ENCODE measurements at places on chromosomes 5 and 9.
A peak's percentile ranks its signal among the peaks of the same experiment; 100 is the strongest.

DNA sequence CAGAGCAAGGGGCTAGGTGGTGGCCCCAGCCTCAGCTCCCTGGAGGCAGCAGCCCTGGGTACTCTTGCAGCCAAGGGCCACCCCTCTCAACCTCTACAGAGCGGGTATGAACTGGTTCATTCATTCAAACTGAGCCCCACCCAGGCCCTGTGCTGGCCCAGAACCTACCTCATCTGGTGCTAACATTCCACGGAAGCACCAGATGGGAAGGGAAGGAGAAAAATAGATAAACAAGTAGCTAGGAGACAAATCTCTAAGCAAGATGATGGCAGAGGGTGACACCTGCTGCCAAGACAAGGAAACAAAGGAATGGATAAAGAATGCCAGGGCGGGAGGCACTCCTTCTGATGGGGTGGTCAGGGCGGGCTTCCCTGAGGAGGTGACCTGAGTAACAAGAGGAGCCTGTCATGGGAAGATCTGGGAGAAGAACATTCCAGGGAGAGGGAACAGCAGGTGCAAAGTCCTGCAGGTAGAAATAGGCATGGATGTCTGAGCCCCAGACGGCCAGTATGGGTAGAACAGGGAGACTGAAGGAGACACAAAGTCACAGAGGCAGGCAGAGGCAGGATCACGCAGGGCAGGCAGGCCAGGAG, 6.1 kb downstream of the ST6GALNAC4 start:
- DNase-seq, result no peak
- no peaks in the 10 kb centered on the region for H3K27me3 ChIP-seq
- H3K36me3 ChIP-seq, result peaks cover 28% of the 10 kb centered on the region
- peak overlapping the region; percentile 18 for H3K27ac ChIP-seq
- H3K4me3 ChIP-seq, result no peak overlapping the region

DNA sequence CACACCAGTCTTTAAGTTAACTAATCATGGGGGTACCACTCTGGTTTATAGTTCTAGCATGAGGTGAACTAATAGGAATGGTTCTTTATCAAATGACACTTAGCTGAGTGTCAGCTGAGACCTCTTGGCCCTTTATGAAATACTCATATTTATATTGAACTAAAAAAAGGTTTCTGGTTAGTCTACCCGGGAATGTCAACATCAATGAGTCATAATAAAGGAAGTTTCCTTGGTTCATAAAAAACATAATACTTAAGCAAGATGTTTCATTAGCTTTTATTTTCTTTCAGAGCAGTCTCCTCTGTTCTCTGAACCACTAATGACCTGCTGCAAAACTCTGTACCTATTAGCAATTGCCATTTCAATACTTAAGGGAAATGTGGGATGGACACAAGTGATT, 13.7 kb downstream of the DAB2 start:
- no peak for DNase-seq
- H3K36me3 ChIP-seq, result no peaks in the 10 kb centered on the region
- H3K27me3 ChIP-seq, result no peaks in the 10 kb centered on the region
- H3K4me3 ChIP-seq, result no peak overlapping the region

GRCh38 chr9:130745210-130745800, 51.7 kb downstream of the EXOSC2 start:
- H3K4me3 ChIP-seq, result no peak overlapping the region
- H3K27me3 ChIP-seq, result no peaks in the 10 kb centered on the region
- no peaks in the 10 kb centered on the region for H3K4me1 ChIP-seq
- H3K27ac ChIP-seq, result no peak overlapping the region

DNA sequence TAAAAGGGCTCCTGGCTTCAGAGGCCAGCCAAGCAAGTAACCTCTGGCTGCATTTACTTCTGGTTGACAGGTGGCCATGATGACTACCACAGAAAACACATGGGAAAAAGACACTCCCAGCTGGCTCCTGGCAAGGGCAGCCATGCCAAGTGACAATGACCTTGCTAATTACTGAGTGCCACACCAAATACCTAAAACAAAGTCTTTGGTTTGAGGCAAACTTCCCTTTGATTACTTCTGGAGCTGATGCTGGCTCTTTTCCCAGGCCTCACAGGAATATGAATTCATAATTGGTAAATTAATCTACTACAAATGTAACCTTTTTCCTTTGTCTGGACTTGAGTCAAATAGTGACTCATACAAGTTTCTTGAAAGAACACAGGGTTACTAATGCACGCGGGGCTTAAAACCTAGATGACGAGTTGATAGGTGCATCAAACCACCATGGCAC, 61.0 kb downstream of the LPAR1 start:
- H3K36me3 ChIP-seq, result no peaks in the 10 kb centered on the region
- DNase-seq, result no peak
- H3K4me3 ChIP-seq, result no peak overlapping the region
- H3K4me1 ChIP-seq, result no peaks in the 10 kb centered on the region
- H3K27me3 ChIP-seq, result no peaks in the 10 kb centered on the region

GRCh38 chr5:1442222-1443145, 2.8 kb downstream of the SLC6A3 start:
- DNase-seq, result no peak
- H3K27me3 ChIP-seq, result peaks cover 7% of the 10 kb centered on the region
- no peaks in the 10 kb centered on the region for H3K36me3 ChIP-seq
- peaks cover 14% of the 10 kb centered on the region for H3K4me1 ChIP-seq
- no peak overlapping the region for H3K4me3 ChIP-seq

- H3K4me1 ChIP-seq, result no peaks in the 10 kb centered on the region
- H3K36me3 ChIP-seq, result no peaks in the 10 kb centered on the region
- H3K4me3 ChIP-seq, result no peak overlapping the region
- DNase-seq, result no peak
Observed at GRCh38 chr9:130940027-130940549, 1.0 kb upstream of the FIBCD1 start.

DNA sequence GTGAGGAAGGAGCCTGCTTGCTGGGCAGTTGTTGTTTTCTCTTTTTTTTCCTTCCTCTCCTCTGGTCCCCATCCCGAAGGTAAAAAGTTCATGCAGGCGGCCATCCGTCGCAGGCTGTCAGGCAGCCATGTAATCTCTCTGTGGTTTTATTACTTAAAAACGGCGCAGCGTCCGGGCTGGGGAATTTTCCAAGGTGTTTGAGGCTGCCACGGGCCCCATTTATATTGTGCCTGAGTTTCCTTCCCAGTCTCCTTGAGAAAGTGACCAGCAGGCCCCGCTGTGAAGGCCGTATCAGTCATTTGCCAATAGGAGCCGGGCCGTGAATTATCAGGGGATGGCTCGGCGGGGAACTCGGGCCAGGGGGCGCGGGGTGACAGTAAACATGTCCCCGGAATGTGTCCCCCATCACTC, 289.7 kb downstream of the PBX3 start:
- no peaks in the 10 kb centered on the region for H3K36me3 ChIP-seq
- H3K27me3 ChIP-seq, result no peaks in the 10 kb centered on the region
- H3K4me1 ChIP-seq, result no peaks in the 10 kb centered on the region
- no peak overlapping the region for H3K4me3 ChIP-seq

- H3K27me3 ChIP-seq, result peaks cover 71% of the 10 kb centered on the region
- no peak overlapping the region for H3K27ac ChIP-seq
- DNase-seq, result no peak
- H3K4me3 ChIP-seq, result no peak overlapping the region
Observed at GRCh38 chr5:138698713-138699112, 54.5 kb upstream of the CTNNA1 start.

GRCh38 chr5:153883854-153884611, 154.7 kb downstream of the FAM114A2 start:
- no peaks in the 10 kb centered on the region for H3K4me1 ChIP-seq
- H3K27me3 ChIP-seq, result no peaks in the 10 kb centered on the region
- H3K36me3 ChIP-seq, result no peaks in the 10 kb centered on the region
- H3K27ac ChIP-seq, result no peak overlapping the region

DNA sequence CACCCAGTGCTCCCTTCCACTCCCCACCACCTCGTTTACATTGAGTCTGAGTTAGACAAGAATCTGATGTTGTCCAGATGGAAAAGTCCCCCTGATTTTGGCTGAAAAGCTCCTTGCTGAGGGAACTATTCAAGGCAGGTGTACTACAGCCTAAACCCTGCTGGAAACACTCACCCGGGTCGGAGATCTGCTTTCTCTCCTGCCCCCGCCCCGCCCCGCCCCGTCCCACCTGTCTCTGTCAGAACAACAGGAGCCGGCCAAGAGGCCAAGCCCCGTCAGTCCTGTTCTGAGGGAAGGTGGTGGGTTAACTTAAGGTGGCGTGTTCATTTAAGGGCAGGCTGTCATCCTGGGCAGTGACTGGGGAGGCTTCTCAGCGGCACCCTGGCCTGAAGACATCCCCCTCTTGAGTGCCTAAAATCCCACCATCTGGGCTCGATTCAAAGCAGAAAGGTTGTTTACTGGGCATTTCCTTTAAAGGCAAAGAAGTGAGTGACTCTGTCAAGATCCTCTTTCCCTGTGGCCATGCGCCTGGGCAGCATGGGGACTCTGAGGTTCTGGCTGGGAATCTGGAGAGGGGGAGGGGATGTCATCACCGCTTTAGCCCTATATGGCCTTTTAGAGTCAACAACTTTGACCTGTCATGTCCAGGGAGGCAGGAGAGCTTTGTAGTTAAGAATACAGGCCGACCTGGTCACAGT, 71.1 kb upstream of the NEURL1B start:
- H3K4me3 ChIP-seq, result no peak overlapping the region
- no peak for DNase-seq
- no peak overlapping the region for H3K27ac ChIP-seq
- no peaks in the 10 kb centered on the region for H3K4me1 ChIP-seq
- H3K27me3 ChIP-seq, result peaks cover 35% of the 10 kb centered on the region

DNA sequence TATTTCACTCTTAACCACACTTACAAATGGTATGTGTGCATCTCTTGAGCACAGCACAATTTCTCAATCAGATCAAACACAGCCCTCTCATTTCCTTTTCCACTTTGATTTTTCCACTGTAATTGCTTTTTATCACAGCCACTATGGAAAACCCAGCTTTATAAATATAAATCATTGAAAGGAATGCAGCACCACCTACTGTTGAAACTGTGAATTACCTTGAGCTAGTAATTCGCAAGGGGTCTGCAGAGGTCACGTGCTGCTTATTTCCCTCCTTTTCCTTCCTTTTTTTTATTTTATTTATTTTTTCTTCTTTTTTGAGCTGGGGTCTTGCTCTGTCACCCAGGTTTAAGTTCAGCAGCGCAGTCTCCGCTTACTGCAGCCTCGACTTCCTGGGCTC, 76.9 kb downstream of the CDH6 start:
- DNase-seq, result no peak
- H3K4me1 ChIP-seq, result no peaks in the 10 kb centered on the region
- no peaks in the 10 kb centered on the region for H3K36me3 ChIP-seq
- H3K27ac ChIP-seq, result no peak overlapping the region
- H3K27me3 ChIP-seq, result no peaks in the 10 kb centered on the region

DNA sequence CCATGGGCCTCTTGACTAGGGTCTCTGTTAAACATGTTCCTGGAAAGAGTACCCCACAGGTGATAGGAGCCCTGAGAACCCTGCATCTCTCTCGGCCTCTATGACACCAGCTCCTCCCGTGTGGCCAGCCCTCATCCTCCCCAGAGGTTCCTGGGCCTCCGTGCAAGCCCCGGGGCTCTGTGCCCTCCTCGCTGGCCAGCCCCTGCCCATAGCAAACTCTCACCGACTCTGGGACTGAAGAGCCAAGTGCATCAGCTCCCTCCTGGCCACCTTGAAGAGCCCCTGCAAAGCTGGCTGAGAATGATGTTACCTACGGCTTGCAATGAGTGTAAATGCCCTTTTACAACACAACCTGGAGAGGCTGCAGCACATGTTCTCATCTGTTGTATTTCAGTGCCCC, 224.4 kb downstream of the ROR2 start:
- DNase-seq, result no peak
- no peaks in the 10 kb centered on the region for H3K36me3 ChIP-seq
- H3K4me3 ChIP-seq, result no peak overlapping the region
- no peak overlapping the region for H3K27ac ChIP-seq
- H3K4me1 ChIP-seq, result no peaks in the 10 kb centered on the region

GRCh38 chr5:127585661-127586060, 63.2 kb upstream of the CTXN3 start:
- H3K36me3 ChIP-seq, result no peaks in the 10 kb centered on the region
- H3K27ac ChIP-seq, result no peak overlapping the region
- H3K4me1 ChIP-seq, result no peaks in the 10 kb centered on the region
- DNase-seq, result no peak
- no peaks in the 10 kb centered on the region for H3K27me3 ChIP-seq
- H3K4me3 ChIP-seq, result no peak overlapping the region

GRCh38 chr5:12861886-12862654, 957.8 kb upstream of the CTNND2 start:
- H3K27ac ChIP-seq, result no peak overlapping the region
- H3K27me3 ChIP-seq, result no peaks in the 10 kb centered on the region
- H3K4me1 ChIP-seq, result no peaks in the 10 kb centered on the region
- H3K4me3 ChIP-seq, result no peak overlapping the region
- no peak for DNase-seq

GRCh38 chr5:124398460-124398859, 348.0 kb downstream of the ZNF608 start:
- no peak for DNase-seq
- no peak overlapping the region for H3K27ac ChIP-seq
- H3K36me3 ChIP-seq, result no peaks in the 10 kb centered on the region

DNA sequence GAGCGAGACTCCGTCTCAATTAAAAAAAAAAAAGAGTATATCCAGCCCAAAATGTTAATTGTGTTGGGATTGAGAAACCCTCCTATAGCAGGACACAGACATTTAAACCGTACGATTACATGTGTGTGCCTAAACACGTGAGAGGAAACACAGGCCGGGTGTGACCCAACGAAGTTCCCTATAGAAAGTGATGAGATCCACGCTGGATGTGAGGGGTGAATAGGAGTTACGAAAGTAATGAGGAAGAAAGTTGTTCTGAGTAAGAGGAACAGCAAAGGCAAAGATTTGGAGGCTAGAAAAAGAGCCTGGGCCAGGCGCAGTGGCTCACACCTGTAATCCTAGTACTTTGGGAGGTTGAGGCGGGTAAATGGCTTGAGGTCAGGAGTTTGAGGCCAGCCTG, 13.6 kb downstream of the NAIF1 start:
- H3K27ac ChIP-seq, result no peak overlapping the region
- no peak for DNase-seq
- no peaks in the 10 kb centered on the region for H3K27me3 ChIP-seq
- no peaks in the 10 kb centered on the region for H3K36me3 ChIP-seq
- no peak overlapping the region for H3K4me3 ChIP-seq

GRCh38 chr9:115116421-115117284, 1.3 kb downstream of the TNC start:
- H3K27me3 ChIP-seq, result peaks cover 23% of the 10 kb centered on the region
- no peak overlapping the region for H3K4me3 ChIP-seq
- H3K27ac ChIP-seq, result no peak overlapping the region
- no peaks in the 10 kb centered on the region for H3K4me1 ChIP-seq

GRCh38 chr9:69951411-69951810, 92.2 kb upstream of the MAMDC2 start:
- no peaks in the 10 kb centered on the region for H3K36me3 ChIP-seq
- H3K4me1 ChIP-seq, result no peaks in the 10 kb centered on the region
- H3K27ac ChIP-seq, result no peak overlapping the region
- H3K27me3 ChIP-seq, result peaks cover 2% of the 10 kb centered on the region
- DNase-seq, result no peak

- H3K27ac ChIP-seq, result no peak overlapping the region
- H3K36me3 ChIP-seq, result no peaks in the 10 kb centered on the region
- peaks cover 2% of the 10 kb centered on the region for H3K27me3 ChIP-seq
Observed at GRCh38 chr5:163612358-163613149, 107.1 kb downstream of the MAT2B start.

GRCh38 chr5:121497176-121497575, 354.5 kb upstream of the FTMT start:
- no peak overlapping the region for H3K27ac ChIP-seq
- no peak for DNase-seq
- no peaks in the 10 kb centered on the region for H3K27me3 ChIP-seq
- H3K4me1 ChIP-seq, result no peaks in the 10 kb centered on the region

GRCh38 chr9:133436681-133437080, 14.5 kb downstream of the ADAMTS13 start:
- no peak for DNase-seq
- H3K4me3 ChIP-seq, result no peak overlapping the region
- no peak overlapping the region for H3K27ac ChIP-seq
- no peaks in the 10 kb centered on the region for H3K36me3 ChIP-seq

Data from T-cell (primary cell).